ENCODE measurements at places on chromosomes 12 and 14. TPM values are rescaled to one million over a fixed set of nuclear protein-coding genes. Genes with fewer than 3 reads are reported as not detected.

DNA sequence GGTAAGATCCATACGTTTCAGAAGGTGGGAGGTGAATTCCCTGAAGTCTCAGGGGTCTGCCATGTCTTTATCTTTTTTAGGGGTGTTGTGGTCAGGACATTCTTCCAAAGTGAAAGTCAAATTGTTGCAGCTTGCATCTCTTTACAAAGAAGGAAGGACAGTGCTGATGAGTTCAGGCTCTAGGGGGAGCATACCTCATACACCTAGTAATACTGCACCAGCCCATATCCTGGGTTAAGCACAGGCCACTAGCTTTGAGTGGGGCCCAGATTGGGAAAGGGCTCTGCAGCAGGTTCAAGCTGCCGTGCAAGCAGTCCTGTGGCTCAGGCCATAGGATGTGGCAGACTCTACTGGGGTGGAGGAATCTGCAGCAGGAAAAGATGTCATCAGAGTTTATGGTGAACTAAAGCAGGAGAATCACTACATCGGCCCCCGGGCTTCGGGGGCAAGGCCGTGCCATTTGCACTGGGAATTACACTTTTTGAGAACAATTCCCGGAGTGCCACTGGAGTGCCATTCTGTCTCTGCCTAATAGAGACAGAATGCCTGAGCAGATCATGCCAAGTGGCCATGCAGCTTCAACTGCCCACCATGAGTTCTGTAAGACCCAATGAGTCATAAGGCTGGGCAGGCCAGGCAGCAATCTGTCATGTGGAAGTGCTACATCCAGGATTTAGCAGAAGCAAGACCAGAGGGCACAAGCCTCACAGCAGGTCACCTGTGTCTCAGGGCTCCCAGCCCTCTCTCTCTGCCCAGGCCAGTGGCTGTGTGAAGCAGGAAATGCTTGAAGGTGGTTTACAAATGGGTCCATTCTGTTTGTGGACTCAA is 32.3 kb downstream of the DIO3 start:
- peaks cover 2% of the 10 kb centered on the region for H3K36me3 ChIP-seq
- no peak overlapping the region for H3K4me3 ChIP-seq
- DNase-seq: no peak
- peaks cover 6% of the 10 kb centered on the region for H3K4me1 ChIP-seq
- H3K27ac ChIP-seq: no peak overlapping the region
- no peaks in the 10 kb centered on the region for H3K27me3 ChIP-seq

GRCh38 chr14:73245480-73246325 is 8.4 kb downstream of the PAPLN start:
- H3K4me3 ChIP-seq: no peak overlapping the region
- peaks cover 27% of the 10 kb centered on the region for H3K27me3 ChIP-seq
- H3K4me1 ChIP-seq: peaks cover 4% of the 10 kb centered on the region
- H3K27ac ChIP-seq: no peak overlapping the region

DNA sequence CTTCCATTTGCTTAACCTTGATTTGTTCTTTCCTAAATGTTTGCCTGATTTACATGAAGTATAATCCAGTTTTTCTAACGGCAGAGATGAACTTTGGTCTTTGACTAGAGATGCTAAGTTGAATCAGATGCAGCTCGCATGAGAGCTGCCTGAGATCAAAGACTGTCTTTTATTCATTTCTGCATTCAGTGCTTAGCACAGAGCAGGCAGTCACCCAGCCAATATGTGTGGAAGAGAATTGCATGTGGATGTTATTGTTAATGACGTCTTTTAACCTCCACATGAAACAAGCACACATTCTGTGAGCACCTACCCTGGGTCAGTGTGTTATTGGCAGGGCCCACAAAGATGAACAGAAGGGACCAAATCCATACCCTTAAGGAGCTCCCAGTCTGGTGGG is 99.2 kb downstream of the SLC5A8 start:
- peaks cover 3% of the 10 kb centered on the region for H3K4me1 ChIP-seq
- no peak for DNase-seq
- no peak overlapping the region for H3K4me3 ChIP-seq
- no peaks in the 10 kb centered on the region for H3K27me3 ChIP-seq

- DNase-seq: no peak
- H3K4me1 ChIP-seq: no peaks in the 10 kb centered on the region
- no peaks in the 10 kb centered on the region for H3K36me3 ChIP-seq
- no peak overlapping the region for H3K4me3 ChIP-seq
- no peaks in the 10 kb centered on the region for H3K27me3 ChIP-seq
Measured at GRCh38 chr14:49928015-49928414, 35.1 kb downstream of the ARF6 start.

DNA sequence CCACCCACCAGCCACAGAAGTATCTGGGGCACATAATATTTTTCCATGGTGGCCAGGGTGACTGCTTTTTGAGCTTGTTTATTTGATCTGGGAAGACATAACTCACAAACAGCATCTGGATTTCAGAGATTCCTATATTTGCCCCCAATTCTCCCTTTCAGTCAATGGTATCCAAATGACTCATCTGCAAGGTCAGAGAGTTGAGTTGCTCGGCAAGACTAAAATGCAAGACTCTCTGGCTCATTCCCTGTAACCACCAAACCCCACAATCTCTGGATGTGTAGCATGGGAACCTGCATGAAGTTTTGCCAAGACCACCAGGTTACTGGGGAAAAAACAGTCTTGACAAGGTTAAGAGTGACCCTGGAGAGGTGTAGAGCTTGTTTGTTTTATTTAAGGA is 174.9 kb upstream of the FAR2 start:
- no peaks in the 10 kb centered on the region for H3K4me1 ChIP-seq
- H3K27me3 ChIP-seq: no peaks in the 10 kb centered on the region
- no peak for DNase-seq
- H3K36me3 ChIP-seq: no peaks in the 10 kb centered on the region
- no peak overlapping the region for H3K4me3 ChIP-seq

DNA sequence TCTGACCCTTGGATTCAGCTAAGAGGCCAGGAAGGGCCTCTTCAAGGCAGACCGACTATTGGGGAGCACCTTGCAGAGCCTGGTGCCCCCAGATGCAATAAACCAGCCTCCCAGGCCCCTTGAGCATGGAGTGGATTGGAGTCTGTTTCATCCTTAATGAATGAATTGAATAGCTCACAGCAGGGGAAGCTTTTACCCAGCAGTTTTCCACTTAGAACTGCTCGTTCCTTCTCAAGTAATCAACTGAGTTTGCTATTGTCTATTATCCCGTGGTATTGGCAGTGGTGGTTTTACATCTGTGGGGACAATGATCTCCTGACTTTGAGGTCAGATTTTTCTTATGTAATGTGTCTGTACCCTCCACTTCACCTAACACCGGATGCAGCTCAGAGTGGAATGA is 197.6 kb downstream of the AACS start:
- H3K36me3 ChIP-seq: peaks cover 9% of the 10 kb centered on the region
- peaks cover 48% of the 10 kb centered on the region for H3K27me3 ChIP-seq
- no peak overlapping the region for H3K27ac ChIP-seq
- H3K4me3 ChIP-seq: no peak overlapping the region
- DNase-seq: no peak

Gene ZC2HC1C
- total RNA-seq: 1.9 TPM

DNA sequence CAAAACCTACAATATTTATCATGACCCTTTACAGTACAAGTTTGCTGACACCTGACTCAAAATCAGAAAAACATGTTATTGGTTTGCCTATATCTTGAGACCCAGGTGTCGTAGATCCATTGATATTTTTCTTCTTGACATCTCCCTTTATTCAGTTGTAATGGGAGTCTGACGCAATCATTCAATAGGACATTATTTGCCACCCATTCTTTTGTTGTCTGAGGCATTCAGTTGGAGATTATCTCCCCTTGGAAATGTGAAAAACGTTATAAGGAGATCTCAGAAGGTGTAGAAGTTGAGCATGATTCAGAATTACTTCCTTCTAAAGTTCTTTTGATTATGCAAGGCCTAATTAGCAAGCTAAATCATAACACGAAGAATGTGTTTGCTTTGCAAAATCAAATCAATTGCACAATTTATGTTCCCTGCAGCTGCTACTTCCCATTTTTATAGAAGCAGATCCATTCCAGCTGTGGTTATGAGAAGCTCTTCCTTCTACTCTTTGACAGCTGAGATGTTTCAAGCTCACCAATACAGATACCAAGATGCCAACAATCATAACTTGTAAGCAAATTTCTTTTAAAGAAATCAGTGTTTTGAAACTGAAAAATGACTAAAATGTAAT is 228.2 kb upstream of the SYT1 start:
- H3K27me3 ChIP-seq: no peaks in the 10 kb centered on the region
- H3K27ac ChIP-seq: peak overlapping the region; percentile 44
- H3K36me3 ChIP-seq: peaks cover 2% of the 10 kb centered on the region
- no peak overlapping the region for H3K4me3 ChIP-seq
- DNase-seq: no peak
- peaks cover 11% of the 10 kb centered on the region for H3K4me1 ChIP-seq

Gene DTD2
- 37.0 TPM for total RNA-seq
